Amygdala (tissue), 56 donors: ENCODE measurements at places on chromosomes 1 and 21.

DNA sequence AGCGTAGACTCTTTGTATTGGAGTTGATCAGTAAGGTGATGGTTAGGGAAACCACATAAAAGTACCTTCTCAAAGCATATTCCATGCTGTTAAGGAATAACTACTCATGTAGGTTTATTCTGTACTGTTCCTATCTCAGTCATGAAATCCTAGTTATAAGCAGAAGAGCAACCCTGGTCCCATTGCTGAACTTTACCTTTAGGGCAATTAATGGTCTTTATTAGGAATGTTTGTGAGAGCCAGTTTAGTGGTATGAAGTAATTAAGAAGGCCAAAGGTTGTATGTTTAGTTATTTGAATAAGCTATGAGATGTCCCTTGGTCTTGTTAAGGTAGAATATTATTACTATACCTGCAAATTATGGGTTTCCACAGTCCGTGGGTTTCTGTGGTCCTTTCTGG, 44.0 kb downstream of the ACP6 start:
- DNase-seq: no peak

- DNase-seq: no peak
Observed at GRCh38 chr1:4690951-4691675, 36.7 kb downstream of the AJAP1 start.

DNA sequence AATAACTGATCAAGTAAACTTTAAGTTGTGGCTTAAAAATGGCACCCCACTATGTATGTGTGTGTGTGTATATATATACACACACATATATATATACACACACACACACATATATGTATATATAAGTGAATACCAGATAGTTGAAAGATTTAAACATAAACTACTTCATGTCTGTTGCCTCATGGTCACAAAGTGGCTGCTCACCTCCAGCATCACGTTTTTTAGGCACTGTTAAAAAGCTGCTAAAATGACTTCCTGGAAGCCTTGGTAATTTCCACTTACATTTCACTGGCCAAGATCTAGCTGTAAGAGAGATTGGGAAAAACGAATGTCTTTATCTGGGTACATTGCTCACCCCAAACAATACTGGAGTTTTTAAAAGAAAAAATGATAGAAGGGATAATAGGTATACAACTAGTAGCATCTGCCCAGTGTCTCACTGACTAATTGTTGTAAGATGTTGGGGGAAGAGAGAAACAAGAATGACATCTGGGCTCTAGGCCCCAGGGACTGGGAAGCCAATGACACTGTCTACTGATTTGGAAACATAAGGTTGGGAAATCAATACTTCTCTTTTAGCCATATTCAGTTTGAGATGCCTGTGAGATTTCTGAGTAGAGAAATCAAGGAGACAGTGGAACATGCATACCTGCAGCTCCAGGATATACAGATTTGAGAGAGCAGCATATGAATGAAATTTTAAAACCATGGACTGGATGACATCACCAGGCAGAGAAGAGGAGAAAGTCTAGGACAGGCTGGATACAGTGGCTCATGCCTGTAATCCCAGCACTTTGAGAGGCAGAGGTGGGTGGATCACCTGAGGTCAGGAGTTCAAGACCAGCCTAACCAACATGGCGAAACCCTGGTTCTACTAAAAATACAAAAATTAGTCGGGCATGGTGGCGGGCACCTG, 42.8 kb downstream of the CLDN14 start:
- DNase-seq: no peak

- DNase-seq: no peak
Observed at GRCh38 chr1:40662864-40663263, 2.6 kb downstream of the RIMS3 start.

- no peak for DNase-seq
Observed at GRCh38 chr1:101816262-101816661, 180.5 kb downstream of the OLFM3 start.

DNA sequence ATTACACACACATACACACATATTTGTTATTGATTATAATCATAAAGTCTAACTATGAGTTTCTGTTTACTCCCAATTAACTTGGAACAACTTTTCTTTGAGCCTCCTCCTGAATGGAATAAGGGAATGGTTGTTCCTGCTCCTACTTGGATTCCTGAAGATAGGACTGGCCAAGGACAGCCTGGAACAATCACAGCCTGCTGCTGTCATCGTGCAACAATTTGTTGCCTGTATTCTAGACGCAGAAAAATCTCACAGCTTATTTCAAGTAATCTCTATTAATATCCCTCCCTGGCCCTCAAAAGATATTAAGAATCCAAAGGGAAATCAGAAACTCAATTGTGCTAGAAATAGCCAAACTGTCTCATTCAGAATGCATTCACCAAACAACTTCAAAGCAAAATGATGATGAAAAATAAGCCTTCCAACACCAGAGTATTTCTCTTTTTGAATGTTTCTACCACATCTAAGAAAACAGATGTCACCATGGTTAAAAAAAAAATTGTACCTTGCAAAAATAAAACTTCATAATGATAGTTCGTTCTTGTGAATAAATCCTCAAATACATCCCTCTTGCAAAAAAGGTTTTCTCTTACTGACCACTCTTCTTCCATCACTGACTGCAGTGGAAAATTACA, 30.9 kb downstream of the RCAN1 start:
- no peak for DNase-seq

GRCh38 chr1:33997127-33998036, 133.5 kb downstream of the HMGB4 start:
- DNase-seq: no peak

- DNase-seq: no peak
Observed at GRCh38 chr1:178168536-178168935, 74.6 kb downstream of the RASAL2 start.
